T-helper 1 cell treated with Interleukin-12 subunit alpha and Interleukin-12 subunit beta and Interleukin-4 antibody, amounts not matched to agents 30 ng/mL and 1 ng/mL, for 36 hours (primary cell): ENCODE measurements at places on chromosomes 5 and 9. TPM values are rescaled to one million over a fixed set of nuclear protein-coding genes. Genes with fewer than 3 reads are reported as not detected.

KCNIP1 gene
- total RNA-seq: not detected in 2 replicates

ENTREP1 gene
- total RNA-seq: not detected in 2 replicates

MCIDAS gene
- total RNA-seq: not detected in 2 replicates

INSL4 gene
- total RNA-seq: not detected in 2 replicates

ZNF367 gene
- 18.7 and 20.7 TPM in 2 replicates for total RNA-seq

ACOT12 gene
- not detected in 2 replicates for total RNA-seq

GFPT2 gene
- total RNA-seq: 0.39 TPM in 1 of 2 replicates, not detected in the other

OGN gene
- total RNA-seq: 0.15 TPM in 1 of 2 replicates, not detected in the other

GPR150 gene
- 0.22 and 0.54 TPM in 2 replicates for total RNA-seq

GPBP1 gene
- 103 and 118 TPM in 2 replicates for total RNA-seq

PCSK1 gene
- total RNA-seq: not detected in 2 replicates

IFNA13 gene
- not detected in 2 replicates for total RNA-seq

TMC1 gene
- total RNA-seq: 0.27 TPM in 1 of 2 replicates, not detected in the other

GZMA gene
- total RNA-seq: 1,575 and 1,584 TPM in 2 replicates

IL9 gene
- total RNA-seq: 0.51 and 1.3 TPM in 2 replicates

PRR16 gene
- total RNA-seq: not detected in 2 replicates

HNRNPH1 gene
- total RNA-seq: 957 and 968 TPM in 2 replicates

BTNL3 gene
- not detected in 2 replicates for total RNA-seq

FYB1 gene
- 237 and 262 TPM in 2 replicates for total RNA-seq

SPINK9 gene
- total RNA-seq: not detected in 2 replicates

RNF208 gene
- total RNA-seq: 4.3 and 5.0 TPM in 2 replicates

TAF7 gene
- total RNA-seq: 61.0 and 65.9 TPM in 2 replicates

OR1J2 gene
- total RNA-seq: not detected in 2 replicates

IFNB1 gene
- not detected in 2 replicates for total RNA-seq

TMEM252 gene
- total RNA-seq: not detected in 2 replicates

CDC20B gene
- total RNA-seq: 0.12 and 0.17 TPM in 2 replicates

CCDC69 gene
- 53.6 and 57.9 TPM in 2 replicates for total RNA-seq

TRAPPC13 gene
- 27.8 and 30.1 TPM in 2 replicates for total RNA-seq

CCNJL gene
- total RNA-seq: not detected in 2 replicates

MYOT gene
- not detected in 2 replicates for total RNA-seq

ACTBL2 gene
- not detected in 2 replicates for total RNA-seq

P4HA2 gene
- 24.3 and 25.1 TPM in 2 replicates for total RNA-seq

ROPN1L gene
- total RNA-seq: 2.5 and 3.0 TPM in 2 replicates

SLC25A2 gene
- 0.44 and 0.56 TPM in 2 replicates for total RNA-seq

PCDHGB3 gene
- total RNA-seq: 0.88 and 1.3 TPM in 2 replicates

TPD52L3 gene
- total RNA-seq: not detected in 2 replicates

ENHO gene
- total RNA-seq: 0.20 TPM in 1 of 2 replicates, not detected in the other

SMAD5 gene
- total RNA-seq: 18.5 and 18.6 TPM in 2 replicates

PIP5K1B gene
- total RNA-seq: 4.4 and 4.7 TPM in 2 replicates

LCN1 gene
- total RNA-seq: not detected in 2 replicates

SOX30 gene
- total RNA-seq: 0.10 and 0.12 TPM in 2 replicates

ZNF879 gene
- total RNA-seq: 3.4 and 3.9 TPM in 2 replicates

SFXN1 gene
- 194 and 195 TPM in 2 replicates for total RNA-seq

CTXN3 gene
- not detected in 2 replicates for total RNA-seq

N4BP3 gene
- total RNA-seq: 2.0 and 2.1 TPM in 2 replicates

NUDCD2 gene
- 27.7 and 30.2 TPM in 2 replicates for total RNA-seq

LCN9 gene
- total RNA-seq: not detected in 2 replicates

TNFSF8 gene
- total RNA-seq: 171 and 182 TPM in 2 replicates

NKD2 gene
- 3.1 and 4.3 TPM in 2 replicates for total RNA-seq

PCDHB9 gene
- not detected in 2 replicates for total RNA-seq

TLX3 gene
- not detected in 2 replicates for total RNA-seq

ADRA1B gene
- total RNA-seq: not detected in 2 replicates

TEX48 gene
- 0.91 and 1.1 TPM in 2 replicates for total RNA-seq

NUP155 gene
- total RNA-seq: 48.9 and 51.7 TPM in 2 replicates

TRIO gene
- total RNA-seq: 9.6 and 12.9 TPM in 2 replicates

POLE3 gene
- 75.7 and 77.1 TPM in 2 replicates for total RNA-seq

GPR21 gene
- total RNA-seq: 0.32 TPM in 1 of 2 replicates, not detected in the other

PGM5 gene
- not detected in 2 replicates for total RNA-seq

LECT2 gene
- total RNA-seq: not detected in 2 replicates
